ENCODE measurements at places on chromosomes 4 and X. TPM values are rescaled to one million over a fixed set of nuclear protein-coding genes. Genes with fewer than 3 reads are reported as not detected.

Gene HSFX4
- polyA plus RNA-seq = not detected

Gene TECRL
- not detected for polyA plus RNA-seq

Gene SHROOM2
- not detected for polyA plus RNA-seq

Gene COL4A6
- polyA plus RNA-seq = not detected

Gene NMU
- polyA plus RNA-seq = 6.7 TPM

Gene LRCH2
- polyA plus RNA-seq = not detected

Gene GPRIN3
- polyA plus RNA-seq = 6.9 TPM
